ENCODE measurements at places on chromosomes 13 and 19.

DNA sequence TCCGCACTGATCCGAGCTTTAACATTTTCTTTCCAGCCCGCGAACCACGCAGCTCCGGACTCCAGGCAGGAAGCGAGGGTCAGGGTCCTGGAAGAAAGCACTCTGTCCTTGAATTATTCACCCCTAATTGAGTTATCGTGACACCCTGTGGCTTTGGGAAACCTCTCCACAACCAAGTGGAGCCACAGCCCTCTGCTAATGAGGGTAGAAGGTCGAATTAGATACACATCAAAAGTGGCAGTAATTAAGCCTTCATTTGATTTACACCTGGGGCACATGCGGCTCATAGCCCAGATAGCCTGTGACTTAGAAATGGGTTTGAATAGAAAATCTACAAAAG, 15.9 kb upstream of the RNF17 start:
- no peak overlapping the region for H3K27ac ChIP-seq
- H3K36me3 ChIP-seq = no peaks in the 10 kb centered on the region
- DNase-seq = no peak

GRCh38 chr13:114115796-114116195, 16.6 kb downstream of the RASA3 start:
- no peak overlapping the region for H3K4me3 ChIP-seq
- H3K4me1 ChIP-seq = peaks cover 66% of the 10 kb centered on the region
- no peaks in the 10 kb centered on the region for H3K27me3 ChIP-seq
- peaks cover 28% of the 10 kb centered on the region for H3K36me3 ChIP-seq

DNA sequence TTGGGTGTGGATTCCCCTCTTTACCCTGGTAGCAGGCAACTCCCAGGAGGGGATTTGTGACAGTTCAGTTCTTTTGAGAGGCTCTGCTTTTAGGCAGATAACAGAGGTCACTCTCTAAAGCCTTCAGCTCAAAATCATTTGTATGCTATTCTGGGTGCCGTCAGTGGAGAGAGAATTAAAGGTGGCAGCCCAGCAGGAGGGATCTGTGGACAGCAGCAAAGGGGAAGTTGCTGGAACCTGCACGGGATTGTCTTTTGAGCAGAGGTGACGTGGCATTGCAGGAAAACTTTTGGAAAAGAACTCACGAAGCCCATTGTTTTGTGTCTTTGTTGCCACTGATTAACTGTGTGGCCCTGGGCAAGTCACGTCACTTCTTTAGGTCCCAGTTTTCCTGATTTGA, 62.4 kb upstream of the C1QTNF9 start:
- H3K4me1 ChIP-seq = peaks cover 17% of the 10 kb centered on the region
- H3K27ac ChIP-seq = no peak overlapping the region
- H3K4me3 ChIP-seq = no peak overlapping the region
- peaks cover 7% of the 10 kb centered on the region for H3K36me3 ChIP-seq
- H3K27me3 ChIP-seq = no peaks in the 10 kb centered on the region

DNA sequence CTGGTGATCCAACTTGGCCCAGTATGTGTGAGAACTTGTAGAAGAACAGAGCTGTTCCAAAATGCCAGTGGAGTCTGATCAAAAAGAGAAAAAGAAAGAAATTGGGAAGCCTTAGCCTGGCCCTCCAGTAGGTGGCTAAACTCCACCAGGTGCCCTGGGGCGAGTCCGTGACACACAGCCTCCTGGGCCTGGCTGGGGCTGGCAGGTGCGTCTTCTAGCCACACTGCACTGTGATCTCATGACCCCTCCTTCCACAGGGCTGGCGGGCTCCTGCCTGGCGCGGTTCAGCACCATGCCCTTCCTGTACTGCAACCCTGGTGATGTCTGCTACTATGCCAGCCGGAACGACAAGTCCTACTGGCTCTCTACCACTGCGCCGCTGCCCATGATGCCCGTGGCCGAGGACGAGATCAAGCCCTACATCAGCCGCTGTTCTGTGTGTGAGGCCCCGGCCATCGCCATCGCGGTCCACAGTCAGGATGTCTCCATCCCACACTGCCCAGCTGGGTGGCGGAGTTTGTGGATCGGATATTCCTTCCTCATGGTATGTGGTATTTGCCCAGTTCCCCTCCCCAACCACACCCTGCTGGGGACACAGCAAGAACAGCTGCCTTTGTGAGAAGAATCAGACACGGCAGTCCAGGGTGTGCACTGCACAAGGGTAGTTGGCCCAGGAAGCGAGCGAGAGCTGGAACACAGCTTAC, 53.7 kb downstream of the RAB20 start:
- no peaks in the 10 kb centered on the region for H3K4me1 ChIP-seq
- no peaks in the 10 kb centered on the region for H3K36me3 ChIP-seq
- H3K27me3 ChIP-seq = peaks cover 5% of the 10 kb centered on the region
- H3K4me3 ChIP-seq = no peak overlapping the region

- DNase-seq = no peak
- H3K4me1 ChIP-seq = no peaks in the 10 kb centered on the region
- H3K27ac ChIP-seq = no peak overlapping the region
- H3K36me3 ChIP-seq = no peaks in the 10 kb centered on the region
These were observed 342.6 kb downstream of the MZT1 start for GRCh38 chr13:72384879-72385278.

- no peak for DNase-seq
- H3K4me1 ChIP-seq = peaks cover 18% of the 10 kb centered on the region
- H3K4me3 ChIP-seq = no peak overlapping the region
- peaks cover 29% of the 10 kb centered on the region for H3K36me3 ChIP-seq
- no peaks in the 10 kb centered on the region for H3K27me3 ChIP-seq
These were observed 57.0 kb downstream of the RBM26 start for GRCh38 chr13:79349011-79349410.

DNA sequence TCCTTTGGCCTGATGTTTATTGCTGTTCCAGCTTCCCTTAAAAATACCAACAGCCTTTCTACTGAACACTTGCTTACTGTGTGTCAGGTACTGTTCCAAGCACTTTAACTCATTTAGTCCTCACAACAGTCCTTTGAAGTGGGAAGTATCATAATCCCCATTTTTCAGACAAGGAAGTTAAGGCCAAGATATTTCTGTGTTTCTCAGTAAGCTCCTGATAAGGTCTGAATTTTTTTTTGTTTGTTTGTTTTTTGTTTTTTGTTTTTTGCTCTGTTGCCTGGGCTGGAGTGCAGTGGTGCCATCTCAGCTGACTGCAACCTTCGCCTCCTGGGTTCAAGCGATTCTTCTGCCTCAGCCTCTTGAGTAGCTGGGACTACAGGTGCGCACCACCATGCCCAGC, 7.5 kb downstream of the SNRPA start:
- H3K27ac ChIP-seq = peak overlapping the region; percentile 58
- no peaks in the 10 kb centered on the region for H3K27me3 ChIP-seq
- peaks cover 75% of the 10 kb centered on the region for H3K36me3 ChIP-seq
- H3K4me1 ChIP-seq = peaks cover 62% of the 10 kb centered on the region
- no peak for DNase-seq

All from activated CD4-positive, alpha-beta memory T cell treated with anti-CD3 and anti-CD28 coated beads for 36 hours (primary cell).